ENCODE measurements at places on chromosomes 1 and 21.

GRCh38 chr1:202673531-202673930 lies 36.7 kb downstream of the SYT2 start:
- no peak overlapping the region for H3K4me3 ChIP-seq
- DNase-seq = no peak
- no peaks in the 10 kb centered on the region for H3K4me1 ChIP-seq
- no peak overlapping the region for H3K27ac ChIP-seq
- H3K36me3 ChIP-seq = no peaks in the 10 kb centered on the region

- no peaks in the 10 kb centered on the region for H3K36me3 ChIP-seq
- no peaks in the 10 kb centered on the region for H3K27me3 ChIP-seq
- peak within 1 kb of the TSS; percentile 30 for H3K4me3 ChIP-seq
- peak within 1 kb of the TSS; percentile 67 for H3K27ac ChIP-seq
- peaks cover 28% of the 10 kb centered on the region for H3K4me1 ChIP-seq
These were observed at the start of gene CRABP2 for GRCh38 chr1:156705321-156705917. TSS of gene CRABP2 (minus strand) at chr1:156705583. CDS start at chr1:156705446, 137 bp downstream.

DNA sequence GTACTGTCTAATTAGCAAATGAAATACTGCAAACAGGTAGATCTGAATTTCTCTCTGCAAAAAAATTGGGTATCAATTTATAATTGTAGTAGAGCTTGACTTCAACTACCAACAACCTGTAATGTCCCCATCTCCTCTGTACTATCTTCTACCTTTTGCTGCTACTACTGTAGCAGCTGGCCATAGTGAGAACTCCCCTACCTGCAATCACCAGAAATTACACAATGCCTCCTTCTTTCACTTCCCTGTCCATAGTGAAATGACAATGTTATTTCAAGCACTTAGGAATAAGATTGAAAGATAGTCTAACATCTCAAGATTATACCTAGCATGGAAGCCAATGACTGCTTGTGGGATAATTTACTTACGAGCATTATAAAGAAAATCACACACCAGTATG lies 100.4 kb downstream of the ACBD6 start:
- no peak overlapping the region for H3K27ac ChIP-seq
- H3K36me3 ChIP-seq = no peaks in the 10 kb centered on the region
- H3K27me3 ChIP-seq = no peaks in the 10 kb centered on the region
- H3K4me1 ChIP-seq = no peaks in the 10 kb centered on the region
- DNase-seq = no peak

DNA sequence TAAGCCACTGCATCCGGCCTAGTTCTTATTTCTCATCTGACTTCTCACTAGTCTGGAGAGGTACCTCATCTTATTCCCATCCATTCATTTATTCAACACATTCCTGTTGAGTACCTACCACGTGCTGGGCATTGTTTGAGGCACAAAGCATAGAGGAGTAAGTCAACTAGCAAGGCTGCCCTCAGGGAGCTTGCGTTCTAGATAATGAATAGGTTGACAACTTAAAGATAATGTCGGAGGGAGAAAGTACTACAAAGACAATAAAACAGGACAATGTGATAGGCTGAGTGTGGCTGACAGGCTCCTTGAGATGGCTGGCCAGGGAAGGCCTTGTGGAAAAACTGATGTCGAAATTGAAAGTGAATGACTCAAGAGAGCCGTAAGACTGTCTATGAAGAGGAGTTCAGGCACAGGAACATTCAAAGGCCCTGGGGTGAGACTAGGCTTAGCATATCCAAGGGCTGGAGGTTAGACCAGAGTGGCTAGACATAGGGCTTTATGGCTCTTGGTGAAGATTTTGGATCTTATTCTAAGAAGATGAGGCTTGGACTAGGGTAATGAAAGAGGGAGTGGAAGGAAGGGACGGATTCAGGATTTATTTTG lies 18.3 kb downstream of the SPATA21 start:
- no peaks in the 10 kb centered on the region for H3K27me3 ChIP-seq
- no peak for DNase-seq
- H3K4me3 ChIP-seq = no peak overlapping the region
- no peak overlapping the region for H3K27ac ChIP-seq
- no peaks in the 10 kb centered on the region for H3K36me3 ChIP-seq

GRCh38 chr1:106798991-106799390 lies 257.5 kb upstream of the PRMT6 start:
- H3K4me1 ChIP-seq = no peaks in the 10 kb centered on the region
- DNase-seq = no peak
- H3K27me3 ChIP-seq = no peaks in the 10 kb centered on the region

- peaks cover 44% of the 10 kb centered on the region for H3K36me3 ChIP-seq
- no peak overlapping the region for H3K4me3 ChIP-seq
- H3K27me3 ChIP-seq = no peaks in the 10 kb centered on the region
- no peak overlapping the region for H3K27ac ChIP-seq
- peaks cover 5% of the 10 kb centered on the region for H3K4me1 ChIP-seq
These were observed 14.2 kb downstream of the UTP11 start for GRCh38 chr1:38026592-38027200.

DNA sequence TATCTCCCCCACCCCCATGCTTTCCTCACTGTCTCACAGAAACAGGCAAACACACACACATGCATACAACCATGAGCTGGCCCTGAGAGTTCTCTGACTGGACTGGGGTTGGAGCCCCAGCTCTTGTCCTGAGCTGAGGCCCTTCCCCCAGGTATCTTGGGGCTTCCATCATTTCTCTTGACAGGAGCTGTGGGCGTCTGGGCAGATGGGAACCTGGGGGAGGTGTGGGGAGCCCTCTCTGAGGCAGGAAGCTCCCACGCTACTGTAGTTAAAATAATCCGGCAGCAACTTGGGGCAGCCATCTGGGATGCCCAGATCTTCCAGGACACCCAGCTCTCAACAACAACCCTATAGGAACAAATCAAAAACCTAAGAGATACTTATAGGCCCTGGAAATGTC lies 2.7 kb upstream of the KIF21B start:
- no peak overlapping the region for H3K4me3 ChIP-seq
- no peaks in the 10 kb centered on the region for H3K4me1 ChIP-seq
- H3K36me3 ChIP-seq = no peaks in the 10 kb centered on the region
- no peak overlapping the region for H3K27ac ChIP-seq
- DNase-seq = no peak

DNA sequence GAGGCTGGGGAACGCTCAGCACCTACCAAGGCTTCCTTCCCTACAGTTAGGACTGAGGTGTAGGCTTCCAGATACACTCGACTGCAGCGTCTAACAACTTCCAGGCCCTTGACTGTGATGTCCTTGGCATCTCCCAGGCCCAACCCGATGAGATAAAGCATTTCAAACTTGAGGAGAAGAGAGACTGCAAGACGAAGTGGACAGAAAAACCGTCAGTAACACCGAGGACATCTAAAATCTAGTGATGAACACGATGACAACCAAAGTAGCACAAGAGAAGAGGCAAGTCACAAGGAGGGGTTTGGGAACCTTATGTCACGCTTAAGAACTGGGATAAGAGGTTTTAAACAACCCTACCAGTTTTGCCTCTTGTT lies 314 bp downstream of the DPH5 start:
- no peaks in the 10 kb centered on the region for H3K4me1 ChIP-seq
- no peaks in the 10 kb centered on the region for H3K36me3 ChIP-seq
- H3K4me3 ChIP-seq = peak overlapping the region; percentile 53
- H3K27me3 ChIP-seq = no peaks in the 10 kb centered on the region

DNA sequence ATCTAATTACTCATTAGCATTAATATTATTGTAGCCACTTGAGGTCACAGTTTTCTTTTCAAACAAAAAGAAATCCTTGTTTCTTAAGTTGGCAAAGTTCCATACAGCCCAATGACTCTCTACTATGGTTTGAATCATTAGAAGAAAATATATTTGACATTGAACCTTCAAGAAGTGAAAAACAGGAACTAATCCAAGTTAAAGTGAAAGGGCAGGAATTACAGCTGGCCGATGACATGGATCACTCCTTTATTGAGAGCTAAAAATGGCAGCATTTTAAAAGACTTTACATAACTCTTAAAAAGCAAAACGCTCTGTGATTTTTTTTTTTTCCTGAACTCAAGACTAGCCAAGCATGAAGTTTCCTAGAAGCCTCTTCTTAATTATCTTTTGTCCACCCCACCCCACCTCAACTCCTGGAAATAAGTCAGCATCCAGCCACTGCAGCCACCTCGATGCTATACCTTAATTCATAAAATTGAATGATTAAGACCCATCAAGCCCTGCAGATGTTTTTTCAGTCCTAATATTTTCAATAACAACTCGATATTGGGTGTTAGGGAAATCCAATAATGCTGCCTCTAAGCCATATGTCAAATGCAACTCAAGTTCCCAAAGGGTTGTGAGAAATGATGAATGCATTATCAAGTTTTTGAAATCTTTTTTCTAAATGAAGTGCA lies 323.1 kb downstream of the HHIPL2 start:
- no peak for DNase-seq
- H3K27me3 ChIP-seq = no peaks in the 10 kb centered on the region
- H3K4me1 ChIP-seq = no peaks in the 10 kb centered on the region
- H3K36me3 ChIP-seq = no peaks in the 10 kb centered on the region
- no peak overlapping the region for H3K27ac ChIP-seq
- H3K4me3 ChIP-seq = no peak overlapping the region

DNA sequence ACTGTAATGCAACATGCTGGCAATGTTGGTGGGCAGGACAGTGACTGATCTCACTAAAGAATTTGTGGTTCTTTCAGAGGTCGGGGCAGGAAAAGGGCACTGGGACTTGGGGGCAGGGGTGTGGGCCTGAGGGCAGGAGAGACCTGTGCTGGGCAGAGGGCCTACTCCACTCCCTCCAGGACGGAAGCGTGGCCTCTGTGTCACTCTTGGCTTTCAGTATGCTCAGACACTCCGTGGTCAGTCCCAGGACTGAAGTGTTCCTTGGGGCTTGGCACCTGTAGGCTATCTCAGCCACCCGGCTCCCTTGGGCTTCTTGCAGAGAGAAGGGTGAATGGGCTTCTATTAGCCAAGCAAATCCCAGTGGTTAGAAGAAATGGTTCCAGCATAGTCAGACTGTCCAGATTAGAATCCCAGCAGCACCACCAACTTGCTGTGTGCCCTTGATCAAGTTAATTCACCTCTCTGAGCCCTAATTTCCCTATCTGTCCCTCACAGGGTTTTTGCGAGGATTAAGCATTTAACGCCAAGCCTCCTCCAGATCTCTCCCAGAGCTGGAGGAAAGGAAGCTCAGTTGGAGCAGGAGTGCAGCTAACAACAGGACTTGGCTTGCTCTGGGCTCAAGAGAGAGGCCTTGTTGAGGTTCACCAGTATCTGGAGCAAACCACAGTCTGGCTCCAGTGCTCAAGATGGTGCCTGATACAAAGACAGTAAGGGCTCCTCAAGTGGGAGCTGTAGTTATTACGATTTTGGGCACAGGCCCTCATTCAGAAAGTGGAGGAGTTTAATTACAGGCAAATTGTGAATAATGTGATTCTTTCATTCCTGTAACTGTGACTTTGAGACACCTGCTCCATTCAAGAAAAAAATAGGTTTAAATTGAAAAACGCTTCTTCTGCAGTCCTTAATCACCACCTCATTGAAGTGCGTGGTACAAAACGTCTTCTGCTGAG lies 57.7 kb upstream of the LRP8 start:
- no peaks in the 10 kb centered on the region for H3K27me3 ChIP-seq
- H3K4me3 ChIP-seq = no peak overlapping the region
- H3K36me3 ChIP-seq = no peaks in the 10 kb centered on the region

DNA sequence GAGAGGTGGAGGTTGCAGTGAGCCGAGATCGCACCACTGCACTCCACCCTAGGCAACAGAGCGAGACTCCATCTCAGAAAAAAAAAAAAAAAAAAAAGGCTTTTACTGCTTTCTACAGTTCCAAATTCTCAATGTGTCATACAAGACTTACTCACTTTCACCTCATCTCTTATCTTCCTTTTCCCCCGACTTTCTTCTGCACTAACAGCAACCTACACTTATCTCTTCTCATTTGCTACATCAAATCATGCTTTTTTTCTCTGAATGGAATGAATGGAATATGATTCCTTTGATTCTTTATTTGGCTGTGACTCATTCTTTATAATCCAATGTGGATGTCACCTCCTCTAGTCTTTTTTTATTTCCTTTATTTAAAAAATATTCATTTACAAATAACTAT lies 168.4 kb upstream of the DMRTA2 start:
- H3K27ac ChIP-seq = no peak overlapping the region
- no peak for DNase-seq
- no peaks in the 10 kb centered on the region for H3K4me1 ChIP-seq

GRCh38 chr1:229184066-229184465 lies 86.8 kb upstream of the RAB4A start:
- H3K4me3 ChIP-seq = no peak overlapping the region
- no peak overlapping the region for H3K27ac ChIP-seq
- no peaks in the 10 kb centered on the region for H3K36me3 ChIP-seq
- no peaks in the 10 kb centered on the region for H3K27me3 ChIP-seq

- H3K36me3 ChIP-seq = no peaks in the 10 kb centered on the region
- H3K27ac ChIP-seq = no peak overlapping the region
- no peak for DNase-seq
These were observed 527.3 kb downstream of the PLPP3 start for GRCh38 chr1:56052041-56052440.

GRCh38 chr1:90959352-90960206 lies 62.3 kb downstream of the ZNF644 start:
- H3K4me3 ChIP-seq = no peak overlapping the region
- H3K27me3 ChIP-seq = no peaks in the 10 kb centered on the region

GRCh38 chr1:29237129-29237821 lies 953 bp downstream of the PTPRU start:
- H3K4me1 ChIP-seq = peaks cover 22% of the 10 kb centered on the region
- H3K27me3 ChIP-seq = peaks cover 8% of the 10 kb centered on the region
- H3K27ac ChIP-seq = peak overlapping the region; percentile 52
- DNase-seq = peak; percentile 53

- H3K27me3 ChIP-seq = no peaks in the 10 kb centered on the region
- DNase-seq = no peak
- no peaks in the 10 kb centered on the region for H3K4me1 ChIP-seq
- H3K36me3 ChIP-seq = no peaks in the 10 kb centered on the region
- no peak overlapping the region for H3K27ac ChIP-seq
These were observed 437.5 kb downstream of the SMYD3 start for GRCh38 chr1:246069581-246069980.

DNA sequence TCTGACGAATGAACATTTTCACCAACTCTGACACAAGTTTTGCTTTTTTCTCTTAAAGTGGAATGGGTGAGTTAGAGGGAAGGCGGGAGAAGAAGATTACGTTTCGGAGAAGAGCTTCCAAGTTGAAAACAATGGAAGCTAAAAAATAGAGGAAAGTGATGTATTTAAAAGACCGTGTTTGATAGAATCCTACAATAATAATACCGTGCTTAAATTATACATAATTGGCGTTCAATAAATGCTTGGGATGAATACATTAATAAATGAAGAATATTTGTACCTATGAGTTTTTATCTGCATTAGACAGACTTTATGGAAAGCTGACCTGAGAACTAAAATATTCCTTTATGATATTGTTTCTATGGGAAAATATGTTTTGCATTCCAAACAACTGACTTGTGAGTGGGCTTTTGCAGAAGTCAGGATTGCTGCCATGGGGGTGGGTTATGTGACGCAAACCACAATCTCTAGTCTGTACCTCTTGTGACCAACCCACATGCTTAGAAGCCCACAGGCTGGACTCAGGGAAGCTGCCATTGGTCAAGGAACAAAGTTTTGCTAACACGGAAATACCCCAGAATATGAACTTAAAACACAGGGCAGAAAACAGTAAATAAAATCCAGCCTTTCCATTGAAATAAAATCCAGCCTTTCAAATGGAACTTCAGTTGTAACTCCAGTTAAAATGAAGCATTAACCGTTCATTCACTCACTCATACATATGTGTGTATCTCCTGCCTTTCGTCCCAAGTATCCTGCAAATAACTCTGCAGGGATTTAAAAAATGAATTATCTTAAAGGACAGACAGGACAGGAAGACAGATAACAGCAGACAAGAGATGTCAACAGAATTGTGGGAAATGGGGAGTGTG lies 21.3 kb upstream of the ATF3 start:
- H3K27me3 ChIP-seq = no peaks in the 10 kb centered on the region
- H3K27ac ChIP-seq = no peak overlapping the region
- no peaks in the 10 kb centered on the region for H3K36me3 ChIP-seq
- no peak for DNase-seq
- no peaks in the 10 kb centered on the region for H3K4me1 ChIP-seq
- H3K4me3 ChIP-seq = no peak overlapping the region
